ENCODE measurements at places on chromosomes 3 and 15. TPM values are rescaled to one million over a fixed set of nuclear protein-coding genes. Genes with fewer than 3 reads are reported as not detected.

RASL12 gene
- 18.8 TPM for total RNA-seq

FILIP1L gene
- 18.7 TPM for total RNA-seq

GRCh38 chr15:38243278-38244055, 9.2 kb upstream of the SPRED1 start:
- DNase-seq, result no peak
- H3K27me3 ChIP-seq, result no peaks in the 10 kb centered on the region
- H3K4me1 ChIP-seq, result no peaks in the 10 kb centered on the region
- no peak overlapping the region for H3K27ac ChIP-seq

DNA sequence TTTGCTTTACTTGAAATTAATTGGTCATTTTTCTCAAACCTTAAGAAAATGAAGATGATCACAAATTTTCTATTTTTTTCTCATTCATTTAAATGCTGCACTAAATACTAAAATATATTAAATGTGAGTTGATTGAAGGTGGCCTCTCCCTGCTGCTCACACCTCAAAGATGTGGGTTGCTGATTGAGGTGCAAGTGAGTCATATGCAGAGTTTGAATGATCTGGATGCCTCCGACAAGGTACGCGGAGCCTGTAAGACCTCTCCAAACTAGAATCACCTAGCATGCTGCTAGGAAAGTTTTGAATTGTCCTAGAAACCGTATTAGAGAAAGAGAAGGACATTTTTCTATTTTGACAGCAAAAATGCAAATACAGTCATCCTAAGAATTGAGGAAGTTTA, 211.3 kb upstream of the FEZF2 start:
- DNase-seq, result no peak
- no peak overlapping the region for H3K4me3 ChIP-seq
- no peaks in the 10 kb centered on the region for H3K4me1 ChIP-seq
- H3K36me3 ChIP-seq, result peaks cover 4% of the 10 kb centered on the region

DNA sequence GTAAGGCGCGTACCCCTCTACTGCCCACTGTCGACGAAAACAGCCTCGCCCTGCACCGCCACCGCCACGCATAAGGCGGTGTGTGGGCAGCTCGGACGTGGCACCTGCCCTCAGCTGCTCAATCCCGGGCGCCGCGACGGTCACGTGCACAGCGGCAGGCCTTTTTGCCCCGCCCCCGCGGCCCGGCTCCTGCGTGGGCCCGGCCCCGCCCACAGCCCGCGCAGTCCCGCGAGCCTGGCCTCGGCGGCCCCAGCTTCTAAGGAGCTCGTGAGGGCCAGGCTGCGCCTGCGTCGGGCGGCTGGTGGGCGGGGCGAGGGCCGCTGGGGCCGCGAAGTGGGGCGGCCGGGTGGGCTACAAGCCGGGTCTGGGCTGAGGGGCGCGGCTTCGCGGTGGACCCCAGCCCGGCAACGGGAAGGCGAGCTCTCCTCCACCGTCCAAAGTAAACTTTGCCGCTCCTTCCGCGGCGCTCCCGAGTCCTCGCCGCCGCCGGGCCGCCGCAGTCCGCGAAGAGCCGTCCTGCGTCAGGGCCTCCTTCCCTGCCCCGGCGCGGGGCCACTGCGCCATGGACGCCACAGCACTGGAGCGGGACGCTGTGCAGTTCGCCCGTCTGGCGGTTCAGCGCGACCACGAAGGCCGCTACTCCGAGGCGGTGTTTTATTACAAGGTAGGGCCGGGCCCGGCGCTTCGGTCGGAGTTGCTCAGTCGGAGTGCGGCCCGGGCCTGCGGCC, at the start of gene CAPN7:
Gene CAPN7, plus strand, starts transcription at position 313 of the 728 bp plus-strand sequence. Its CDS starts 250 bp downstream, at position 563.
- no peaks in the 10 kb centered on the region for H3K27me3 ChIP-seq
- DNase-seq, result peak; percentile 98
- H3K36me3 ChIP-seq, result no peaks in the 10 kb centered on the region
- H3K27ac ChIP-seq, result peak within 1 kb of the TSS; percentile 92

Measured in spinal cord (tissue), 10 donors.